Activated CD8-positive, alpha-beta memory T cell treated with anti-CD3 and anti-CD28 coated beads for 48 hours (primary cell): ENCODE measurements at places on chromosomes 5 and 9.
A peak's percentile ranks its signal among the peaks of the same experiment; 100 is the strongest.

GRCh38 chr5:120613729-120614128 is 149.6 kb downstream of the PRR16 start:
- no peak for DNase-seq

DNA sequence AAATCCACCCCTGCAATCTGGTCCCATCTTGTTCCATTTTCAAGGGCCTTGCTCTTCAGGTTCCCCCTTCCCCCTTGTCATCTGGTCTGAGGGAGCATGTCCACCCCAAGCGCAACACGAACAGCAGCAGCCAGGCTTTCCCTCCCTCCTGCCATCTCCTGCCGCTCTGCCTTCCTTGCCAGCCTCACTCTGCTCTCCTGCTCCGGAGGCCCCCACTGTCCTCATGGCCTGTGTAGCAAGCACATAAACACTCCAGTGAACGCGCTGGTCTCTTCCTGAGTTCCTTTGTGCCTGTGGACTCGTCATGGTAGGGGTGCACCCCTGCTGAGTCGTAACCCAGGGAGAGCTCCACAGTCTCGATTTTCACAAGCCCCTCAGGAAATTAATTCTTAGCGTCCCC is 29.9 kb downstream of the TENT4A start:
- DNase-seq, result no peak

DNA sequence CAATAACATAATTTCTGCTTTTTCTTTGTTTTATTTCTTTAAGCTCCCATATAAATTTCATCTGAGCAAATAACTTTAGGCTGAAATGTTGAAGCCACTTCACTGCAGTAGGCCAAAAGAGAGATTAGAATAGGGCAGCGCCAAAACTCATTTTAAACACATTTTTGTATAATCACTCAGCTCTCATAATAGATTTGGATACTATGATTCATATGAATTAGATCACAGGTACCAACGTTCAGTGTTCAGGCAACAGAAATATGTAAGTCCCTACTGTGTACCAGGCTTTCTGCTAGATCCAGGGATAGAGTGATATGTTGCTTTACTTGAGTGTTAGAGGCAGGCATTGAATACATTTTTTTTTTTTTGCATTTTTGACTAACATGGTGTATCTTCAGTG is 370.5 kb downstream of the PTPRD start:
- DNase-seq, result no peak

DNA sequence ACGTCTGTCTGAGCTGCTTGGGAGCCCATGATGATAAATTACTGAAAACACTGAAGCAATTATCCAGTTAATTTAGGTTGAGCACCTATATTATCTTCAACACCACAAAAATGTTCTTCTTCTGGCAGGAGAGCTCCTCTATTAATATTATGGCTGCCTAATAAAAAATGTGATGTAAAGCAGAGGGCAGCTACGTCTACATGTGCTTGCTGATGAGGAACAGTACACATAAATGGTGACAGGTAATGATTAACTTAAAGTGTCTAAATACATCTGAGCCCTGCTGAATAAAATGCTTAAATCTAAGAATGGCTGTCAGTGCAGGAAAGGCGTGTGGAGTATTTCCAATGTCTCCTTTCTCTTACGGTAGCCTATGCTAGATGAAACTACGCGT is 131.3 kb upstream of the NR3C1 start:
- DNase-seq, result no peak

GRCh38 chr5:105922574-105922973 is 1748.2 kb downstream of the EFNA5 start:
- no peak for DNase-seq

DNA sequence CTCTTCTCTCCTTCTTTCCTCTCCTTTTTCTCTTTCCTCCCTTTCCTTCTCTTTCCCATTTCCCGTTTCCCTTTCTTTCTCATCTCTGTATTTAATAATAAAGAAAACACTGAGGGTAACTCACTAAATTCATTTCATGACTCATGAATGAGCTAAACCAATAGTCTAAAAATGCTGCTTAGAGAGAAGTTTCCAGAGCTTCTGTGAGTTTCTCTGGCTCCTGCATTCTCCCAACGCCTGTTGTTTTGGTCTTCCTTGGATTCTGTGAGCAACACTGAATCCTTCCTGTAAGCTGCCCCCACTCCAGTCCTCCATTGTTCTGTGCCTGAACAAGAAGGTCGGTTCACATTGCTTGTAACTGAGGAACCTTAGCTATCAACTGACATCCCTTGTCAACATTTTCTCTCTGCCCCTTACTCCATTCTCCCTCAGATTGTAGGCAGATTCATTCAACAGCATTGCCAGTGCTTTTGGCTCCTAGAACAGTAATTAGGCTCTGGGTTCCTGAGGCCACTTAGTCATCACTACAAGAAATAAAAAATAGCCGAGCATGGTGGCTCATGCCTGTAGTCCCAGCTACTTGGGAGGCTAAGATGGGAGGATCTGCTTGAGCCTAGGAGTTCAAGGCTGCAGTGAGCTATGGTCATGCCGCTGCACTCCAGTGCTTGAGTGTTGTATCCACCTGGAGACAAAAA is 237.7 kb upstream of the KLF4 start:
- DNase-seq, result no peak

GRCh38 chr5:150507474-150508276 is at the start of gene NDST1:
NDST1 (plus strand) TSS chr5:150508131; CDS start chr5:150521255, 13,124 bp downstream.
- DNase-seq, result no peak

GRCh38 chr5:127599320-127599719 is 49.6 kb upstream of the CTXN3 start:
- DNase-seq, result no peak

DNA sequence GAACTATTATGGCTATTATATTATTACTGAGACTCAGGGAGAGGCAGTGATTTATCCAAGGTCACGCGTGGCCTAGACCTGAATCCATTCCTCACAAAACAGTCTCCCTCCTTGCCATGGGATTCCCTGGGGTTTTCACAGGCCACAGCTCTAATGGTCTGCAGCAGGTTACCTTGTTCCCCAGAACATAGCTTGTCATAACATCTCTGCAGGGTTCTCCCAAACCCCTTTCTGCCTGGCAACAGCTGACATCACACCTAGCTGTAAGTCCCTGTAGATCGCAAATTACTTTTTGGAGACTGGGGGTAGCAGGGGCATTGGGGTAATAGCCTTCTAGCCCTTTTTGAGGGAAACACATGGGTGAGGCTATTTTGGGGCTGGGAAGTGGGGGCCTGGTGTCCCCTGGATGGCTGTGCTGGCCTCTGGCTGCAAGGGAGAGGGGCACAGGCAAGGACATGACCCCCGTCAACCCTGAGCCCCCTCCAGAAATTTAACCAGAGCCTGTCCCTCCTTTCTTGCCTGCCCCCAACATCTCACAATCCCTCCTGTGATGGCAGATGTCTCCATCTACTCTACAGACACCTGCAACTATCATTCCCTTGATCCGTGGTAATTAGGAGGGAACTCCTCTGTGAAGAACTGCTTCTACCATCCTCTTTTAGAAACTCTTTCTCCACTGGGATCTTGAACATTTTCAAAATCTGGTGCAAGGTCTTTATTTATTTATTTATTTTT is 1.3 kb downstream of the CD74 start:
- DNase-seq, result no peak

DNA sequence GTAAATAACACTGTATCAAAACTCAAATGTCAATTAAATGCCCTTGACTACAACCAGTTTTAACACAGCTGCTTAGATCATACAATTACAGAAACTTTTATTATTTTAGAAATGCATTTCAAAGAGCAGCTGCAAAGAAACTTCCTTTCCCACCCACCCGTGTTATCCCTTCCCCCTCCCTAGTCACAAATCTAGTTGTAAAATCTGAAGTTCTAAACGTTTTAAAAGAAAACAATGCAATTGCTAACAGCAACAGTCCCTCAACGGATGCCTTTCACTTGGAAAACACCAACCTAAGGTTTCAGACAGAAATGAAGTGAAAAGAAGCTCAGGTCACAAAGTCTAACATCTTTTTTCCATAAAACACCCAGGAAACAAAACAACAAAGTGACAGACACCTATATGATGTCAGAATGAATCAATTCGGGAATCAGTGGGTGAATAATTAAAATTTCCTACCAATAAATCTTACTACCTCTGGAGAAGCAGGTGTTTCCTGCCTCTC is 100.3 kb downstream of the FBXW11 start:
- no peak for DNase-seq

- no peak for DNase-seq
Measured at GRCh38 chr5:72379936-72380335, 59.8 kb downstream of the PTCD2 start.

- DNase-seq, result no peak
Measured at GRCh38 chr9:14437354-14438231, 123.7 kb upstream of the NFIB start.

- DNase-seq, result peak; percentile 30
Measured at GRCh38 chr9:2053883-2054845, 39.0 kb downstream of the SMARCA2 start.

DNA sequence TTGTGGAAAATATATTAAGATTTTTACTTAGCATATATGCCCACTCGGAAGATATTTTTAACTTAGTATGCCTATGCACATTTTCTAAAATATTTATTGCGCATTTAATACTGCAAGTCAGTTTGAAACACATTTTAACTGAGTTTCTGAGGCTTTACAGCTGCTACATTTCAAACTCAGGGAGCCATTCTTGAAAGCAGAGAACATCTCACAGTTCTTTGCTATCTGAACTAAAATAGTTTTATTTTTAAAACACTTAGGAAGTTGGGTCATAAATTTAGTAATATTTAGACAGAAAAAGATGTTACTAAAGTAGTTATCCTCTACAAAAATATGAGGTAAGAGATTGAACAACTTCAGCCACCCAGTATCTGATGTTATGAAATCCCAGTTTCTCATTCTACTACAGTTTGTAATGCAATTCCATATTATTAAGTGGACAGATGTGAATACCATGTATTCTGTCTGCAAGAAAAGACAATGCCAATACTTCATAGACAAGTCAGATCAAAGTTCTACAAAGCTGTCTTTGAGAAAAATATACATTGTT is 409.9 kb upstream of the EDIL3 start:
- DNase-seq, result no peak

GRCh38 chr5:143521141-143521540 is 117.7 kb upstream of the NR3C1 start:
- DNase-seq, result no peak

- no peak for DNase-seq
Measured at GRCh38 chr5:72844218-72844603, 27.8 kb downstream of the TNPO1 start.

- DNase-seq, result no peak
Measured at GRCh38 chr5:13403351-13403750, 541.1 kb downstream of the DNAH5 start.

DNA sequence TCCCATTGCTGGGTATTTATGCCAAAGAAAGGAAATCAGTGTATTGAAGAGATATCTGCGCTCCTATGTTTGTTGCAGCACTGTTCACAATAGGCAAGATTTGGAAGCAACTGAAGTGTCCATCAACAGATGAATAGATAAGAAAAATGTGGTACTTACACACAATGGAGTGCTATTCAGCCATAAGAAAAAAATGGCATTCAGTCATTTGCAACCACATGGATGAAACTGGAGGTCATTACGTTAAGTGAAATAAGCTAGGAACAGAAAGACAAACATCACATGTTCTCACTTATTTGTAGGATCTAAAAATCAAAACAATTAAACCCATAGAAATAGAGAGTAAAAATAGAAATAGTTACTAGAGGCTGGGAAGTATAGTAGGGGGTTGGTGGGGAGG is 1133.1 kb upstream of the ACO1 start:
- DNase-seq, result no peak

- no peak for DNase-seq
Measured at GRCh38 chr5:94240993-94241651, 377.3 kb downstream of the KIAA0825 start.

- no peak for DNase-seq
Measured at GRCh38 chr9:5499889-5500398, 10.4 kb upstream of the PDCD1LG2 start.

- DNase-seq, result no peak
Measured at GRCh38 chr9:8655071-8655470, 855.5 kb upstream of the DMAC1 start.

DNA sequence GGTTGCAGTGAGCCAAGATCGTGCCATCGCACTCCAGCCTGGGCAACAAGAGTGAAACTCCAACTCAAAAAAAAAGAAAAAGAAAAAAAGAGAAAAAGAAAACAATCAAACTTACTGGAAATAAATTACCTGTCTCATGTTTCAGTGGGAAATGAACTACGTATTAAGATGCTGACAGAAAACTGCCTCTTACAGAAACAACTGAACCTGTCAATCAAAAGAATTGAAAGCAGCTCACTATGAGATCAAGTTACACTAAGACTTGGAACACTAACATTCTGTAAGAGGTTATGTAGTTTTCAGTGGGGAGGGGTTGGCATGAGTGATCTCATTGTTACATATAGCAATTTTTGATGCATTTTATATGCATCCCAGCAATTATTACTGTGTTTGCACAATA is 64.4 kb upstream of the SPATA31E1 start:
- no peak for DNase-seq

- no peak for DNase-seq
Measured at GRCh38 chr5:14745753-14746152, 81.2 kb downstream of the OTULIN start.

DNA sequence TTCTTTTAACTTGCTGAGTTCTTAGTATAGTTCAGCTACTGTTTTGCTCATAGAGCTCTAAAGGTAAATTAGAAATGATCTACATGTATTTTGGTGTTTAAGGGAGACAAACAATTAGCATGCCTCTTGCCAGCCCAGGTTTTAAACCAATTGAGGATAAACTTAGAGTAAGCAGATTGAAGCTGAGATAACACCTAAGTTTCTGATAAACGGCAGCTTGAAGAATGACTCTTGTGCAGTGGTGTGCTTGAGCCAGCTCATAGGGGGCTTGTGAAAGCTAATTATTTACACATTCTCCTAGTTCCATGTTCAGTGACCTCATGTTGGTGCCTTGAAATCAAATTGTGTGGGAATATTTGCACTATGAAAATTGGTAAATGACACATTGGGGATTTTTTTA is 193.0 kb downstream of the PRR16 start:
- no peak for DNase-seq

DNA sequence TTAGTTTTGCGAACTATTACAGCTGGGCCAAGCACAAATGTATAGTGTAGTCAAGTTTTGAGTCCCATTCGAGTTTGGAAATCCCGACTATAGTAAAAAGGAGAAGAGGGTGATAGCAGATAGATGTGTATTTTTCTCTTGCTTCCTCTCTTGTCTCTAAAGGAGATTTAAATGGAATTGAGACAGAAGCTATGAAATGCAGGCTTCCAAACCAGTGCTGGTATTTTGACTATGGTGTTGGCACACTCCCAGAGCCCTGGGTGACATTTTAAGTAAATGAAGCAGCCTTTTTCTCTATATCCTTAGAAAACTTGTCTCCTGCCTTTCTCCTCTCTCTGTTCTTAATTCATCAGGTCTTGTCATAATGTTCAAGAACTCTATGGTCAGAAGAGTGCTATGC is 17.7 kb upstream of the AUH start:
- DNase-seq, result no peak

GRCh38 chr9:132896906-132897305 is 18.2 kb downstream of the SPACA9 start:
- no peak for DNase-seq

GRCh38 chr5:127416906-127417305 is 100.5 kb upstream of the PRRC1 start:
- no peak for DNase-seq
